ENCODE measurements at places on chromosomes 2 and 18.

DNA sequence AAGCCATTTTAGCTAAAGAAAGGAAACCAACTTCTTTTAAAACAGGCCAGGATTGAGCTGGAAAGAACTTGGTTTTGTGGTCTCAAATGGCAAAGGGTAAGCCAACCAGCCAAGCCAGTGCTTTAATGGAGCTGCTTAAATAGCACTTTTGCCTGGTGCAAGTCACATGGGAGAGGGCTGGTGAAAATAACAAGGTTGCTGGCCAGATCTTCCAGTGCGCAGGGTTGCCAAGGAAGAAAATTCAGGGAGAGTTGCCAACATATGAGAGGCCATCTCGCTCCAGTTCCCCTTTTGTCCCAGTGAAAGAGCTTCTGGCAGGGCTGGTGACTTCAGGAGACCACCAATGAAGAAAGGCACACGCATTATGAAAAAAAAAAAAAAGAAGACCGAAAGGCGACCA lies 57.3 kb downstream of the IRS1 start:
- no peak for DNase-seq

- DNase-seq = no peak
These were observed 29.4 kb downstream of the LIPG start for GRCh38 chr18:49591271-49591670.

DNA sequence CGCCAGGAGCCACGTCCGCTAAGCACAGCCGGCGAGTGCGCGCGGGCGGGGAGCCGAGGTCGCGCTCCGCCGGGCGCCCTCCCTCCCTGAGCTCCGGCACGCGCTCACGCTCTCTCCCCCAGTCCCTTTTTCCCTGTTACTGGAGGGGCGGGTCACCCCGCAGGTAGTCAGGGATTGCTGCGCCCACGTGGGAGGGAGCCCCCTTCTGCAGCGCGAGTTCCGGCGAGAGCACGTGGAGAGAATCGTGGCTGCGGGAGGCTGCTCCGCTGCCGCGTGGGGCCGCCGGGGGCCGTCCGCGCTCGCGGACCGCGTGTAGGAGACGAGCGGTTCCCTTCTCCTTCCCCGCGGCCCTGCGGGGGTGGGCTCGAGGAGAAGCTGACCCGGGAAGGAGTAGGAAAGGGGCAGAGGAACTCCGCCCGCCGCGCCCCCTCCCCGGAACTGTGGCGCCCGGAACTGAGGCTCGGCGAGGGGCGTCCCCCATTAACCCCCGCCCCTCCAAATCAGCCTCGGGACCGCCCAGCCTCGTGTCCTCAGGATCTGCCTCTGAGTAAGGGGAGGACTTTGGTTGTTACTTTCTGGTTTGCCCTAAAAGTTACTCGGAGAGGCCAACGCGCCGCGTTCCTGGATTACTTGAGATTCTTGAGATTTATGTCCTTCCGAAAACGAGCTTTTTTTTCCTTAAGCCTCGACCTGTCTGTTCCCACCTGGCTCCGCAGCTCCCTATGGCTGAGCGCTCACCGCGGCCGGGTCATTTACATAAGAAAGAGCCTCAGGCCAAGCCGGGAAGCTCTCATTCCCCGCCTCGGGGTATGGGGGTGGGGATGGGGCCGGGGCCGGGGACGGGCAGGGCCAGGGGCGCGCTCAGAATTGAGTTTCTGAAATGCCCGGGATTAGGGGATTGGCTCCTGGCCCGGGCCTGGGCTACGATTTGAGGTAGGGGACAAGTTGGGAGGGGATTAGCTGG lies 1.1 kb downstream of the HK2 start:
- DNase-seq = no peak

- DNase-seq = no peak
These were observed 567.7 kb downstream of the DCC start for GRCh38 chr18:52907543-52908308.

DNA sequence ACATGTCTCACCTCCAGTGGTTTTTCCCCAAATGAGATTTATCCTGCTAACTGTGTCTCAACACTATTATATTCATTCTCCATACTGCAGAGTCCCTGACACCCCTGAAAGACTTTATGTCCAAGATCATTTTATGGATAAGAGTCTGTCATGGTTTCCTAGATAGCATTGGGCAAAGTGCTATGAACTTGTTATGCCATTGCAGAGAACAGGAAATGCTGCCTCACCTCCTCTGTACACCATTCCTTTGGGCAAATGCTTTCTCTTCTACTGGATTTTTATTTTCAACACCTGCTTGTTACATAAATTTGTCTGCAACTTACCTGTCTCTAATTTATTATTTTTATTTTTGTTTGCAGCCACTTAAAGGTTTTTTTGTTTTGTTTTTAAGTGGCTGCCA lies 652.5 kb upstream of the FAM98A start:
- DNase-seq = no peak

GRCh38 chr2:209663656-209664055 lies 108.0 kb upstream of the UNC80 start:
- peak; percentile 1 for DNase-seq

GRCh38 chr2:98376301-98376910 lies 30.1 kb downstream of the CNGA3 start:
- no peak for DNase-seq

DNA sequence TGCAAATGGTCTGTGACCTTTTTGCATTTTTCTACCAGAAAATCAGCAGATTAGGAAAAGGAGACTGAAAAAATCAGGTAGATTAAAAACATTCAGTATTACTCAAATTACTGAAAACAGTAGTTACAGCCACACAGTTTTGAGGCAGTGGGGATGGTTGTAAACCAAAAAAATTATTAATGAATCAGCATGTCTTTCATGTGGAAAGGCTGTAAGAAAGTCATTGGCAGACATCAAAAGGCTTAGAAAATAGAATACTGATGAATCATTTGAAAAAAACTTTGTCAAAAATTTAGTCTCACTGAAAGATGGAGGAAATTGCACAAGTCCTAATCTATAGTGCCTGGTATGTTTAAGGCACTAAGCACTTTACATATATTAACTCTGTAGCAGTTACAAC lies 133.9 kb upstream of the GCFC2 start:
- no peak for DNase-seq

DNA sequence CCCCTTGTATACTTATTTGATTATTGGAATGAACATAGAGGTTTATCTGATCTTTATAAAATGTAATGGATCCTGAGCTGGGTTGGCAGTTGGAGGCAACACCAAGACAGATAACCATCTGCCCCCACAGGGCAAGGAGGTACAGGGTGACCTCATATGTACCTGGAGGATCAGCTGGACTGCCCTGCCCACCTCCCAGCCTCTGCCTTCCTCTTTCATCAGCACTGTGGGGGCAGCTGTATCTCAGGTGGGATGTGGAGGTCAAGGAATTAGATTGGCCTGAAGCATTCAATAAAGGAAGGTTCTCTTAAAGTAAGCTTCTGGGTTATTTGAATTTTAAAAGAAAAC lies 92.6 kb downstream of the LYPD6 start:
- no peak for DNase-seq

DNA sequence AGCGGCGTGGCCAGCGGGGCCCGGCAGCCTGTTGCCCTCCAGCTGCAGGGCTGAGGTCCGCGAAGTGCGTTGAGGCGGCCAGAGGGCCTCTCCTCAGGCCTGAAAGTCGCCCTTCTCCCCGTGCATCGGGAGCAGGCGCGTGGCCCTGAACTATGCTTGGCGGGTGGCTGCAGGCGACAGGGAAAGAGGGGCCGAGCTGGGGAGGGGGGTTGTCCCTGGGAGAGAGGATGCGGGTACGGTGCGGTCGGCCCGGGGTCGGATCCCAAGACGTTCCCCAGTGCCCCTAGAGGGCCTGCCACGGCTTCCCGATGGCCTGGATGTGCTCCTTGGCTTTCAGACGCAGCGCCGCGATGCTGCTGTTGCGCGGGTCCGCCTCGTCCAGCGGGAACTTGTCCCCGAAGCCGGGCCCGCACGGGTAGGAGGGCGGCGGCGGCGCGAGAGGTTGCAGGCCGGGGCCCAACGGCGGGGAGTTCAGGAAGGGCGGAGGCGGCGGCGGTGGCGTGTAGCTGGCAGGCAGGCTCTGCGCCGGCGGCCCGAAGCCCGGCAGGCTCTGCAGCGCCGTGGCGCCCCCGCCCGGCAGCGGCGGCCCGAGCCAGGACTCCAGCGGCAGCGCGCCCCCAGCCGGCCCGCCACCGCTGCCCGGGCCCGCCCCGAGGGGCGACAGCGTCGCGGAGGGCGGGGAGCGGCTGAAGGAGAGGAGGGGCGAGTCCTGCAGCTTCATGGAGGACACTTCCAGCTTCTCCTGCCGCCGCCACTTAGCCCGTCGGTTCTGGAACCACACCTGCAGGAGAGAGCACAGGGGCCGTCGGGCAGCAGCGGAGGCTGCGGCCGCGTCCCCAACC lies 4.3 kb downstream of the RAX start:
- DNase-seq = no peak

DNA sequence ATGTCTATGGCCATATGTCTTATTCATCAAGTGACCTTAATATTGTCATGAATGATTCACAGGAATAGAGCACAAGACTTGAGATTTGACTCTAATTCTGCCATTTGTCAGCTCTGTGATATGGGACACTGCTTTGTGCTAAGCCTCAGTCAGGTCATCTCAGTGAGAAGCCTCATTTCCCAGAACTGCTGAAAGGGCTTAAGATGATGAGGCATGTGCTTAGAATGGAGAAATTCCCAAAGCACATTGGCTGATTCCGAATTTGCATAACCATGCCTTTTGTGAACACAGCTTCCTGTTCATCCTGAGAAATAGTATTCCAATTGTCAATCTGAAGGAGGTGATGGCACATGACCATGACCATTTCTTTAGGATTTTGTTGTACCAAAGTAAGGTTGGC lies 218.1 kb downstream of the ALK start:
- no peak for DNase-seq

DNA sequence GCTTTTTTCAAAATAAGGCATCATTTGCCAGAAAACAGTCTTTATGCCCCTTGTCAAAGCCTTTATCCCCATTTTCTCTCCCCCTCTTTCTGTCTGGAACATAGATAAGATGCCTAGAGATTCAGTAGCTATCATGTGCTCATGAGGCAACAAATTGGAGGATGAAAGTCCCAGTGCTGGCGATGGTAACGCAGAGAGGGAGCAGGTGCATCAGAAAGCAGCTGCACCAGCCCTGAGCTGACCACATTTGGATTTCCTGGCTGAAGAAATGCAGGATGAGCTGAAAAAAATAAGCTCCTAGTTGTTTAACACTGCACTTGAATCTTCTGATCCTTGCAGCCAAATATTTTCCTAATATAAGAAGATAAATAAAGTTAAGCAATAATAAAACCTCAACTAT lies 48.0 kb downstream of the LOXHD1 start:
- no peak for DNase-seq

- DNase-seq = no peak
These were observed 98.0 kb downstream of the MARCHF4 start for GRCh38 chr2:216274194-216274840.

GRCh38 chr2:239106314-239106908 lies 258.5 kb downstream of the TWIST2 start:
- peak; percentile 60 for DNase-seq

DNA sequence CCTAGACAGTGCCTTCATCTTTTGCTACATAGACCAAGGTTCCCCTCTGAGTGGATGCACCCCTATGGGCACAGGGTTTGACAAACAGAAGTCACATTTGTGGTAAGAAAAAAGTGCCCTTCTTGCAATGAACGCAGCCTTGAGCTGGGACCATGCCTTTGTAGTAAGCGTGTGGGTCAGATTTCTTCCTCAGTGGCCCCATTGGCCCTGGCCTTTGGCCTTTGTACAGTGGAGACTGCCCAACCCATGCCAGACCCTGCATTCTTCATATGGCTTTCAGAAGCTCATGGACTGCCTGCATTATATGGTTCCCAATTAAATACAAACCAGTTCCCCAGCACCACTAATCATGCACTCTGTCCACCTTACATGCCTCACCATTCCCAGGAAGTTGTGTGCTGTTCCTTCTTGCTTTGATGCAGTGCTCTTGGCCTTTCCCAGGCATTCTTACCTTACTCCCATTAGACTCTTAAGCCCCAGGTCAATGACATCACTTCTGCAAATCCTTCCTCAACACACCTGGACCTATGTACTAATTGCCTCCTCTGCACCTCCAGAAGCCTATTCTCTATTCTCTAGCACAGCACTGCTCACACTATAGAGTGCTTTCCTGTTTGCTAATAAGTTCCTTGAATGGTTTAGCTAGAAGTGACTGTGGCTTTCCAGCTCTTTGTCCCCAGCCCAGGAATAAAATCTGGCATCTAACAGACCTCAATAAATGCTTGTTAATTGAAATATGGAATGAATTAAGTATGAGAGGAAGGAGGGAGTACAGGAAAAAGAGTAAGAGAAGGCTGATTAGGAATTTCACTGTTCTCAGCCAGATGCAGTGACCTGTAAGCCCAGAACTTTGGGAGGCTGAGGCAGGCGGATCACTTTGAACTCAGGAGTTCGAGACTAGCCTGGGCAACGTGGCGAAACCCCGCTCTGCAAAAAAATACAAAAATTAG lies 60.2 kb downstream of the TMEM247 start:
- no peak for DNase-seq

DNA sequence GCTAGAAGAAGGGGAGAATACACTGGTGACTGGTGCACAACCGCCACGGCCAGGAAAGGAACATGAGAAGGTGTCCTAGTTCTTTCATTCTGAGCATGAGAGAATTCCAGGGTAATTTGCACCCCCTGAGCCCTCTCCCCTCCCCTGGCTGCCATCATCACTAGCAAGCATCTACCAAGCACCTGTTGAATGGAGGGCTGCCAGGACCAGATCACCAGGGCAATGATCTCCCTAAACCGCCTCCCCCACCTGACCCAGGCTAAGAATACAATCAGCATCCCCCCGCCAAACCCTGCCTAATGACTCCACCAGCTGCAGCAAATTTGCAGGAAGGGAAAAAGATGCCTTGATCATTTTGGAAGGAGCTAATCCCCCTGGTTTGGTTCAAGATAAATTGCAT lies 100.2 kb downstream of the STPG4 start:
- no peak for DNase-seq

GRCh38 chr2:20624884-20625485 lies 25.9 kb downstream of the HS1BP3 start:
- no peak for DNase-seq

DNA sequence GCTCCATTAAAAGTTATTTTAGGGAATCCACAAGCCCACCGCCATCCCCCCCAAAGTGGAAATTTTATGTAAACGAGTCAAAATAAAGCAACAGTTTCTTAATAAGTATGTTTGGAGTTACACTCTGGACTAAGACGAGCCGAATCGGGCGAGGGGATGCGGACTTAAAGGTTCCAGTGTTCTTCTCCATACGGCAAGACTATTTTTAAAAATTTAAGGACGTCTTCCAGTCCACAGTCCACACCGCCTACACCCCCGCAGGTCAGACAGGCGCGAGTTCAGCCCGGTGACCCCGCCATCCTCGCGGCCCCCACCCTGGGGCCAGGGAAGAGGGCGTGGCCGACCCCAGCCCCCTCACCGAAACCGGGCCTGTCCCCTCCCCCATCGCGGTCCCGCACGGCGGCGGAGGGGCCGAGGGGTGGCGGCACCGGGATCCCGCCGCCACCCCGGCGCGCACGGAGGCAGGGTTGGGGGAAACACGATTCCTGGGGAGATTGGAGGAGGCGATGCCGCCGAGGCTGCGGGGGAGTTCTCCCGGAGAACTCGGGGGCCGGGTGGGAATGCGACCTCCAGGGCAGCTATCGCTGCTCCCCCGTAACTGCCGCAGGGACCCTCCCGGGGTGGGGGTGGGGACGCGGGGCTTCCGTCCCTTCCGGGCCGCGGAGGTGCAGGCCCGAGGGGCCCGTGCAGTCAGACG lies 24.5 kb upstream of the SMAD7 start:
- DNase-seq = no peak
